GM13976 (cell line): ENCODE measurements at places on chromosomes 6 and 20.

DNA sequence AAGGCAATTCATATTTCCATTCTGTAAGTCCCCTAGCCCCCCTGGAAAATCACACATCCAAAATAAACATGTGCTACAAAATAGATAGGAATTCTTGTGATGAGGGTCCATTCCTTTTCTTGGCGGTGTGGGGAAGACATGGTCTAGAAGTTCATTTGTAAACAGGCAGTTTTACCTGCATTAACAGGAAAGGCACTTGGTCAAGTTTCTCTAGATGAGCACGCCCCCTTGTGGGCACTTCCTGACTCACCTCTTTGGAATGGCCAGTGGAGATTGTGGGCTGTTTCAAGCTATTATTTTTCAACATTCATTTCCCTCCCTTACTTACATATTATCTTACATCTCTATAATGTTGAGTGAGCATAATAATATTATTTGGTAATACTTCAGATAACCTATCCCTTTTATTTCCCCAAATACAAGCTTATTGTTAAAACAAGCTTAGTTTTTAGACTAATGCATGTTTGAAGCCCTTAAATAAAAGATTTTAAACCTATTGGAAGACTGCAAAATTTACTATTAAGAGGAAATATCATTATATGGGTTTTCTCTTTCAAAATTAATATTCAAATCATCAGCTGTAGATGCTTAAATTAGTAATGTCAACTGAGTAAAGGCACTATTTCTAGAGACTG, 92.1 kb downstream of the TASP1 start:
- DNase-seq: peak; percentile 27

DNA sequence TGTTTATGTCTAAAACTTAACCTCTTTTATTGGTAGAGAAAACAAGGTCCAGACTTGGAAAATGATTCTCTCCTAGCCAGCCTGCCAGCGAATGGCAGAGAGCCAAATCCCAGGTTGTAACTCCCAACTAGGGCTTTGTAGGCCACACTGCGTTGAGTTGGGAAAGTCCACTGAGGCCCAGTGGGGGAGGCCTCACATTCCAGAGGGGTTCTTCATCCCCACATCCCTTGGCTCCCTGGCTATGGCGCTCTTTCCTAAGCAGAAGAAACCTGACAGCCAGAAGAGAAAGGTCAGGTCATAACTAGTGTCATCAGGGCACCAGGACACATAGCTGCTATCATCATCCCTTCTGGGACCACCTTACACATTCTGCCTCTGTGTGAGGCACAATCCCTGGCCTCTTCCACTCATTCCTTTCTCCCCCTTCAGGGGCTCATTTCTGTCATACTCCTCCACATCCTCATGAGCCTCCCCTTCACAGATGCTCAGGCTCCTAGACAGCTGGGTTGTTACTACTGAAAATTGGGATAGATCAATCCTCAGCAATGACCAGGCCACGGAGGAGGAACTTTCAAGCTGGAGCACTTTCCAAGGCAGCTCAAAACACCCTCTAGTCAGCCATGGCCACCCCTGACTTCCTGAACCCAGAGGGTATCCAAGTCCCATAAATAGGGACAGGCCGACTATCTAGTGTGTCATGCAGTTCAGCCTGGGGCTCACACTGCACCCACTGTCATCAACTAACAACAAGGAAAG, 48.6 kb downstream of the TCP11 start:
- no peak for DNase-seq

GRCh38 chr20:47125508-47125757, 230.8 kb downstream of the EYA2 start:
- no peak for DNase-seq

DNA sequence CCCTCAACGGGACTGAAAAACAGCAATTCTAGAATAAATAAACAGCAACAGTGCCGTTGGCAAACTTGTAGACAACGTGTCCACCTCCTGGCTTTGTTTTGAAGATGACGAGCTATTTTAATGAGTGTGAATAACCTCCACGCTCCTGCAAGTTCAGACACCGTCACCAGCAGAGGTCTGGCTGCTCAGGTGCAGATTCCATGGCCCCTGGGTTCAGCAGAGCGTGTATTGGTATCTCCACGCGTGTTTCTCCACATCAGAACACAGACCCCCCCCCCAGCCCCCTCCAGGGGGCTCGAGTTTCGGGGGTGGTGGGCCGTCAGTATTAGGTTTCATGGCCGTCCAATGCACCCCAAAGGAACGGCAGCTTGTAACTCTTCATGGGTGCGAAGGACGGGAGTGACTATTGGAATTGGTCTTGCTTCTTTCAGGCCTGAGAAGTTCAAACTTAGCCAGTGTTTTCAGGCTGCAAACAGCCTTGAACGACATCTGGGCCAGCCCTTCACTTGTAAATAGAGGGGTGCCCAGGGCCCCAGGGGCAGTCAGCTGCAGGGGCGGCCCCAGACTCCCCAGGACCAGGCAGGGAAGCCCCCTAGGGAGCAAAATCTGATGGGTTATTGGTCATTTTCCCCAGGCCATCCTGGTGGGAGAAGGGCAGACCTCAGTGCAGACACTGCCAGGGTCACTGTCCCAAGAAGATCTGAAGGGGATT, 308.6 kb downstream of the TAF4 start:
- no peak for DNase-seq

GRCh38 chr6:17097982-17098381, 3.9 kb upstream of the STMND1 start:
- no peak for DNase-seq

DNA sequence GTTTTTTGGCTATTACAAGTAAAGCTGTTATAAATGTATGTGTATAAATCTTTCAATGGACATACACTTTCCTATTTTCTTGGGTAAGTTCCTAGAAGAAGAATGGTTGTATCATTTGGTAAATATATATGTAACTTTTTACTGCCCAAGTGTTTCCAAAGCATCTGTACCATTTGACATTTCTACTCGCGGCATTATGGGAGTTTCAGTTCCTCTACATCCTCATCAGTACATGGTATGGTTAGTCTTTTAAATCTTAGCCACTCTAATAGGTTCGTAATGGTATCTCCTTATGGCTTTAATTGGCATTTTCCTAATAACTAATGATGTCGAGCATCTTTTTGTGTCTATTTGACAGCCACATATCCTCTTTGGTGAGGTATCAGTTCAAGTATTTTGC, 12.9 kb downstream of the SNPH start:
- DNase-seq: no peak

- DNase-seq: no peak
Measured at GRCh38 chr6:161919691-161920090, 645.8 kb upstream of the AGPAT4 start.

- DNase-seq: no peak
Measured at GRCh38 chr6:40285996-40286395, 301.2 kb downstream of the LRFN2 start.

- DNase-seq: no peak
Measured at GRCh38 chr20:63854766-63855362, 6.4 kb upstream of the ABHD16B start.

DNA sequence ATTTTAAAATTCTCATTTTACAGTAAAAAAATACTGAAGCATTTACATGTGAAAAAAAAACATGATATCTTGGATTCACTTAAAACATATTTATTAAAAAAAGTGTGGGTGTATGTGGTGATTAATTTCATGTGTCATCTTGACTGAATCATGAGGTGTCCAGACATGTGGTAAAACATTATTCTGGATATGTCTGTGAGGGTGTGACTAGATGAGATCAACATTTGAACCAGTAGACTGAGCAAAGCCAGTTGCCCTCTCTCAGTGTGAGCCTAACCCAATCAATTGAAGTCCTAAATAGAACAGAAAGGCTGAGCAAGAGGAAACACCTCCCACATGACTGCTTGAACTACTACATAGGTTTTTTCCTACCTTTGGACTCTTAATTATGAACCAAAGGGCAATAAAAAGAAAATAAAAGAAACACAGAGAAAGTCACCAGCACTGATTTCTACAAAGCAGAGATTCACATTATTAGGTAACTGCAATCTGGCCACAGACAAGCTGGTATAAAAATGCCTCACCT, 90.5 kb upstream of the VGLL2 start:
- DNase-seq: no peak
